Stimulated activated CD8-positive, alpha-beta memory T cell treated with anti-CD3 and anti-CD28 coated beads, Interleukin-15, amount 100 ng/mL, for 4 hours (primary cell): ENCODE measurements at places on chromosomes 1 and 21.

DNA sequence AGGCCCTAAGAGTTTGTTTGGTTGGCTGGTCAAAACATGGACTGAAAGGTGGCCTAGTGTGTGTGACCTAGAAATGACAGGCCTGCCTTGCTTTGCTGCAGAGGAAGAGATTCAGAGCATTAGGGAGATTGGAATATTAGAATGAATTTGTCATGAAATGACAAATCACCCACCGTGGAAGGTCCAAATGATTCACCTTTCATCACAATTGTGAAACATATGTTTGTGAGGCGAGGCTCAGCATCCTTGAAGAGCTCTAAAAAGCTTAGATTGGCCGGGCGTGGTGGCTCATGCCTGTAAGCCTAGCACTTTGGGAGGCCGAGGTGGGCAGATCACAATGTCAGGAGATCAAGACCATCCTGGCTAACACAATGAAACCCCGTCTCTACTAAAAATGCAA, 5.5 kb downstream of the LCE1B start:
- DNase-seq = no peak

- DNase-seq = no peak
These were observed 48.4 kb upstream of the ZNF326 start for GRCh38 chr1:89946532-89946931.

DNA sequence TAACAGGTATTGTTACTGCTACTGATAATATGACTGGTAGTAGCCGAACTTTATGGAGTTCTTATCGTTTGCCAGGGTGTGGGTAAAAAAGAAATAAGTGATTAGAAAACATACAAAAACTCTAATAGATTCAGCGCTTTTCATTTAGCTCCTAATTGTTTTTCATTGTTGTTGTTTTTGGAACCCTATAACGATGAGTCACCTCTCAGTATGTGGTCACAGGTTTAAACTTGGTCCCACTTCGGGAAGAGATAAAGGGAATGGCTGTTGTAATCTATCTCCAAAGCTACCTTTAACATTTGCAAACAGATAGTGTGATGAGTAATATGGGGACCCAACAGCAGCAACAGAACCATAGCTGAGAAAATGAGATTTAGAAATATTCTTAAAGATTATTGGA, 62.7 kb upstream of the BCL10 start:
- no peak for DNase-seq

GRCh38 chr21:38326899-38327298, 70.1 kb downstream of the KCNJ15 start:
- DNase-seq = no peak

DNA sequence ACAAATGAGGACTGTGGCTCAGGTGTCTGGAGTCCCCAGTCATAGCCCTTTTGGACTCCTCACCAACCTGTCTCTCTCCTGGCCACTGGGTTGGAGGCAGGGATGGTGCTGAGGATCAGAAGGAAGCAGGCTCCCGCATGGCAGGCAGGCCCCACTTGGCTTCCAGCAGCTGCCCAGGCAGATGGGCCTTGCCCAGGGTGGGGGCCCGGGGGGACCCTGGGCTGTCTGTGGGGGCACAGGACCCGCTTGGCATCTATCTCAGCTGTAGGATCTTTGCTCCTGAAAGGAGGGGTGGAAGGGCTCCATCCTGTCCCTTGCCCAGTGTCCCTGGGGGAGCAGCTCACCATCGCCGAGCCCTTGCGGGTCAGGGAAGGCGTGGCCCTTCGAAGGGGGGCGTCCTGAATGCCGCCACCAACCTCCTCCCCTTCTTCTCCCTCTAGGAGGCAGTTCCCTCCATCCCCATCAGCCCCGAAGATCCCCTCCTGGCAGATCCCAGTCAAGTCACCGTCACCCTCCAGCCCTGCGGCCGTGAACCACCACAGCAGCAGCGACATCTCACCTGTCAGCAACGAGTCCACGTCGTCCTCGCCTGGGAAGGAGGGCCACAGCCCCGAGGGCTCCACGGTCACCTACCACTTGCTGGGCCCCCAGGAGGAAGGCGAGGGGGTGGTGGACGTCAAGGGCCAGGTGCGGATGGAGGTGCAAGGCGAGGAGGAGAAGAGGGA, 154.5 kb downstream of the PEX14 start:
- DNase-seq = no peak

- DNase-seq = no peak
These were observed 8.5 kb downstream of the C1orf141 start for GRCh38 chr1:67126111-67126746.

- no peak for DNase-seq
These were observed 312.4 kb downstream of the ASTN1 start for GRCh38 chr1:176852124-176852523.

DNA sequence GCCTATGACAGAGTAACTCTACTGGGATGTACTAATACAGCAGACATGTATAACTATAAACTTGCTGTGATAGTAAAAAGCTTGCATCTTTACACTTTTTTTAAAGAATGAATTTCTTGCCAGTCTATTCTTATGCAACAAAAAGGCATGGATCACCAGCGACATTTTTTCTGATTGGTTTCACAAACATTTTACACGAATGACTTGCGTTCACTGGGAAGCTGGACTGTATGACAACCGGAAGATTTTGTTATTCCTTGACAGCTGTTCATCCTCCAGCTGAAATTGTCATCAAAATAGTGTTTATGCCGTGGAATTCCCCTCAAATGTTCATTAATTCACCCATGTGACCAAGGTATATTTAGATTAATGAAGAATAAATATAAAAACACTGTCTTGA, 131.0 kb downstream of the XPR1 start:
- no peak for DNase-seq

- DNase-seq = no peak
These were observed 328.6 kb downstream of the CAMTA1 start for GRCh38 chr1:7113822-7114221.

DNA sequence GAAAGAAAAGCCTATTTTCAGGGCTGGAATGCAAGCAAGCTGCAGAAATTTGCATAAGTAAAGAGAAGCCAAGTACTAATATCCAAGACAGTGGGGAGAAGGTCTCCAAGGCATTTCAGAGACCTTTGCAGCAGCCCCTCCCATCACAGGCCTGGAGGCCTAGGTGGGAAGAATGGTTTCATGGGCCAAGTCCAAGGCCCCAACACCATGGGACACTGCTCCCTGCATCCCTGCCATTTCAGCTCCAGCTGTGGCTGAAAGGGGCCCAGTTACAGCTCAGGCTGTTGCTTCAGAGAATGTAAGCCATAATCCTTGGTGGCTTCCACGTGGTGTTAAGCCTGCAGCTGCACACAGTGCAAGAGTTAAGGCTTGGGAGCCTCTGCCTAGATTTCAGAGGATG, 16.9 kb upstream of the COL6A1 start:
- no peak for DNase-seq

GRCh38 chr1:11684070-11684469, 3.1 kb upstream of the MAD2L2 start:
- DNase-seq = no peak

GRCh38 chr1:11044086-11044848, 2.8 kb downstream of the MASP2 start:
- no peak for DNase-seq

DNA sequence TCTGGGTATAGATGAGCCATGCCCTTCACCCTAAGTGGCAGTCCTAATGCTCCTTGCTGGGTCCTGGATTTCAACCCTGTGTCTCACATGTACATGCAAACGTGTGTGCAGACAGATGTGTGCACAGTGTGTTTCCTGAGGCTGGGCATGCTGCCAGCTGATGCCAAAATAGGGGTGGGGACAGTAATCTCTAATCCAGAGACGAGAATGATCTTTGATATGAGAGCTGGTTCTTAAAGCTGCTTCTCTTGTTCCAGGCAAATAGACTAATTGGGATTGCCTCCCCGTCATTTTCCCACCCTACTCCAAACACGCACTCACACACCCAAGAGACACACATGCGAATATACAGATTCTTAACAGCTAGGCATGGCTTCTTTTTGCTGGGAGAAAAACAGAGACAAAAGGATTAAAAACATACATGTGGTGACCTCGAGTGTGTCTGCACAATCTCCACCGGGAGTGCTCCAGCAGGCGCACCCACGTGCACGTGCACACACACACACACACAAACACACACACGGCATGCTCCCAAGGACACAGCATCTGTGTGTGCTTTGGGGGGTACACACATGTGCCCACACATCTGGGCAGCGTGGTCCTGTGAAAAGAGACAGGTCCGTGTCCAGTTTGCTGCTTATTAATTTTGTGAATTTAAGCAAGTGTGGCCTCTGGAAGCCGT, 102.1 kb upstream of the ZBTB40 start:
- DNase-seq = no peak

DNA sequence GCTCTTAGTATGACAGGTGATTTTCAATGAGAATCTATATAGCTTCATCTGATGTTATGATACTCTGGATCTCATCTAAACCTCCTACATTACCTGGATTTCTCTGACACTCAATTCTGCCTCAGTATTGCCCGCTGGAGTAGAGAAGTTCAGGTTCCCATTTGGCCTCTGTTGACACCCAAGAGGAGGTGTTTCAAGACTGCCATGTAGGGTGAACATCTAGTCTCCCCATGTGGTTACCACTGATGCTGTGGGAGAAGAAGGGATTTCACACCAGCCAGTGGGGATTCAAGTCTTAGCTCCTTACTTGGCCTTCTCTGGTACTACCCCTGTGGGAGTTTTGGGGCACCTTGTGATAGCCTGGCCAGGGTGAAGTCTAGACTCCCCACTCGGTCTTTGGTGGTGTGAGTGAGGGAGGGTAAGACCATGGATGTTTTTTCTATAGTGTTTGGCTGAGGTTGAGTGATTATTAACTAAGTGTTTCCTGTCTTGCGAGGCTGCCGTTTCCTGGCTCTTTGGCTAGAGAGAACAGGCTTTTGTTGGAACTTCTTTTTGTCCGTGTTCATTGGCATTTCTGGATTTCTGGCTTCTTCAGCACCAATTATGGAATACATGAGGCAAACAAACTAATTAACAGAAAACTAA, 90.7 kb downstream of the RHOU start:
- DNase-seq = no peak

GRCh38 chr21:33993286-33994231, 78.0 kb upstream of the ATP5PO start:
- DNase-seq = no peak

GRCh38 chr1:218473522-218473921, 128.4 kb downstream of the TGFB2 start:
- DNase-seq = no peak

GRCh38 chr1:92408825-92409224, 77.9 kb downstream of the GFI1 start:
- no peak for DNase-seq
